Fibroblast of the aortic adventitia (primary cell): ENCODE measurements at places on chromosomes 2 and 18. TPM values are rescaled to one million over a fixed set of nuclear protein-coding genes. Genes with fewer than 3 reads are reported as not detected.

Gene THOC1
- 55.4 and 104 TPM in 2 replicates for total RNA-seq

Gene TFCP2L1
- total RNA-seq: under 0.01 TPM in 1 of 2 replicates, not detected in the other

Gene CFAP53
- total RNA-seq: 0.27 and 0.57 TPM in 2 replicates

Gene RAPGEF4
- total RNA-seq: 1.3 and 54.4 TPM in 2 replicates

Gene NEB
- total RNA-seq: 0.27 and 0.41 TPM in 2 replicates

Gene ZNF804A
- total RNA-seq: 4.7 and 12.9 TPM in 2 replicates

Gene CCBE1
- 16.2 and 35.3 TPM in 2 replicates for total RNA-seq

Gene TUBA4B
- total RNA-seq: not detected in 2 replicates

Gene CETN1
- total RNA-seq: not detected in 2 replicates

Gene REG3G
- not detected in 2 replicates for total RNA-seq

Gene INPP4A
- 11.2 and 16.2 TPM in 2 replicates for total RNA-seq

Gene ERBB4
- 0.16 and 5.8 TPM in 2 replicates for total RNA-seq

Gene CIB4
- total RNA-seq: not detected in 2 replicates

Gene CFAP221
- not detected in 2 replicates for total RNA-seq

Gene CEP192
- 27.2 and 38.3 TPM in 2 replicates for total RNA-seq

Gene HPCAL1
- total RNA-seq: 6.5 and 34.4 TPM in 2 replicates

Gene TRIM43
- total RNA-seq: not detected in 2 replicates

Gene RUFY4
- total RNA-seq: not detected in 2 replicates

Gene AGXT
- not detected in 2 replicates for total RNA-seq

Gene SIX3
- not detected in 2 replicates for total RNA-seq

Gene KIF5C
- 0.09 TPM in 1 of 2 replicates, not detected in the other for total RNA-seq

Gene OR6B2
- not detected in 2 replicates for total RNA-seq

Gene ALPI
- not detected in 2 replicates for total RNA-seq

Gene MFSD6
- total RNA-seq: 2.2 and 8.0 TPM in 2 replicates

Gene PHLPP1
- 7.2 and 14.1 TPM in 2 replicates for total RNA-seq
